Neural progenitor cell (in vitro differentiated cells): ENCODE measurements at places on chromosomes 1 and 21. TPM values are rescaled to one million over a fixed set of nuclear protein-coding genes. Genes with fewer than 3 reads are reported as not detected.

DNA sequence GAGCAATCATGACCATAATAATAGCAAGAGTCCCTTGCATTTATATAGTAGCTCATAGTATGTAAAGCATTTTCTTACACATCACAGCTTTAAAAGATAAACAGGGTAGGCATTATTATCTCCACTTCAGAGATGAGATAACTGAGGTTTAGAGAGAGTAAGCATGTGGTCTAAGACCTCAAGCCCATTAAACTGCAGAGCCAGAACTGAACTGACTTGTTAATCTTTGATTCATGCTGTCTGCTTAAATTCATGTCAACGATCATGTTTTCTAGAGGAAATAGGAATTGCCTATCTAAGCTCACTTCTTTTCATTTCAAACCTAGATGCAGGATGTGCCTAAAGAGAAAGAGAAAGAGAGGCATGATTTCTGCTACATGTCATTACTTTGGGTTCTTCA lies 524.8 kb downstream of the PTPRC start:
- DNase-seq, result no peak

DNA sequence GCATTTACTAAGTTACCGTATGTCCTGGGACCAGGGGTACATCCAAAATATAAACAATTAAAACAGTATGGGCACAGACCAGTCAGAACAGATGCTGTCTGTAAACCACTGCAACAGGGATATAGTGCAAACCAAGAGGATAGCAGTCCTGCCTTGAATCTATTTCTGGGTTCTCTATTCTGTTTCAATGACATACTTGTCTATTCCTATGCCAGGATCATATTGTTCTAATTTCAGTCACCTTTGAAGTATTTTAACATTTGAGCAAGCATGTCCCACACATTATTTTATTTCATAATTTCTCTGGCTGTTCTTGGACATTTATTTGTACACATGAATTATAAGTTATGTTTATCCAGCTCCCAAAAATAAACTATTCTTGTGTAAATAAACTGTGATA lies 28.2 kb upstream of the SYDE2 start:
- no peak for DNase-seq

- DNase-seq, result peak; percentile 91
Observed at GRCh38 chr1:90707363-90707710, 9.8 kb downstream of the BARHL2 start.

Gene SMIM1
- total RNA-seq, result 9.1 TPM in 1 of 2 replicates, not detected in the other

GRCh38 chr1:236659792-236660587 lies 26.3 kb upstream of the ACTN2 start:
- DNase-seq, result no peak

DNA sequence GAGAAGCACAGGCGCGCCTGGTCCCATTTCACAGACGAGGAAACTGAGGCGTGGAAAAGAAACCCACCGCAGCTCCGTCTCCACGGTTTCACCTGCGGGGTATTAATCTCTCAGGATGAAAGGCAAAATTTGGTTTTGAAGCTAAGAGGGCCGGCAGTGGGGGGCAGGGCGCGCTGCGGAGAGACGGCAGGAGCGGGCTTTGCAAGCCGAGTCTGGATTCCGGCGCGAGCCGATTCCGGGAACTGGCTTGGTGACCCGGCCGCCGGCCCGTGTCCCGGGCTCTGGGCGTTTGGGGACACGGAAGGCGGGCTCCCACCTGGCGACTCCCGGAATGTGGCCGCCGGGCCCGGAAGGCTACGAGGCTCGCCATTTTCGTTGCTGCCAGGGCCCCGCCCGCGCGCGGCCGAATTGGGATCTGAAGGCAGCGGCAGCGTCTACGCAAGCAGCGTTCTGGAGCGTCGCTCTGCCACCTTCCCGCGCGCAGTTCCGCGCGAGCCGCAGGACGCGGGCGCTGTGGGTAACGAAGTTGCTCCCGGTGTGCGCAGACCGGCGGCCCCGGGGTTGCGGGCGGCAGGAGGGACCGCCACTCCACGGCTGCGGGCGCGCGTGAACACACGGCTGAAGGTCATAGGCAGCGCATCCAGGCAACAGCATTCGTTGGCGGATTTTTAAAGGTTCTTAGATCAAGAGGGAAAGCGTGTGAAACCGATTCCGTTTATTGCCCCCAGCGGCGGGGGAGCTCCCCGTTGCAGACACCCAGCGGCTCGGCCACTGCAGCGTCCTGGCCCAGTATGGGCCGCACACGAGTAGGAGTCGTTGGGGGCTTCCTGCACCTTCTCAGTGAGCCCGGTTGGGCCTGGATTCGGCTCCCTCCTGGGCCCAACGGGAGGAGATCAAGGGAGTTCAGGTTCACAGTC lies 5.4 kb upstream of the PRDM16 start:
- peak; percentile 66 for DNase-seq

Gene KRTAP11-1
- total RNA-seq, result not detected in 2 replicates

DNA sequence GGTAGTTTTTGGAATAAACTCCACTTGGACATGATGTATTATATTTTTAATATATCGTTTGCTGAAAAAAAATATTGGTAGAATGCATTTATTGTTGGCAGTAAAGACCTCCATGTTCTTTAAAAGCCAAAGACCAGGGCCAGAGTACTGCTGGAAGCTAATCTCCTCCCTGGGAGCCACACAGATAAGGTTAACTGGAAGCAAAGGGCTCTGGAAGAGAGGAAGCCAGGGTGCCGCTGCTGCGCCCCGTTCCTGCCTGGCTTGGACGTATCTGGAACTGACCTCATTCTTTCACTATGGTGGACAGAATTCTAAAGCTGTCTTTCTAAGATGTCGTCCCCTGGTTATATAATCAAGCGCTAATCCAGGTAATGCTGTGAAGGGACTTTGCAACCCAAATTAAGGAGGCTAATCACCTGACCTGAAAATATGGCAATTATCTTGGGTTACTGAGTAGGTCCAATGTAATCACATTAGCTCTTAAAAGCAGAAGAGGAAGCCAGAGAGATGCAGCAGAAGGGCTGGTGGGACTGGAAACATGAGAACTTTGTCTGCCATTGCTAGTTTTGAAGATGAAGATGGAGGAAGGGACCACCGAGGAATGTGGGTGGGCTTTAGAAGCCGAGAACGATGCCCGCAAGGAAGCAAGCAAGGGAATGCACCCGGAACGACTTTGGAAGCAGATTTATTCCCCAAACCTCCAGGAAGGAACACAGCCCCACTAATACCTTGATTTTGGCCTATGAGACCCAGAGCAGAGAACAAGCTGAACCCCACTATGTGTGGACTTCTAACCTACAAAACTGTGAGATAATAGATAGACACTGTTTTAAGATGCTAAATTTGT lies 167.7 kb upstream of the KCNJ15 start:
- no peak for DNase-seq

Gene PAQR6
- 5.0 and 8.5 TPM in 2 replicates for total RNA-seq

Gene OR2T33
- total RNA-seq, result not detected in 2 replicates

DNA sequence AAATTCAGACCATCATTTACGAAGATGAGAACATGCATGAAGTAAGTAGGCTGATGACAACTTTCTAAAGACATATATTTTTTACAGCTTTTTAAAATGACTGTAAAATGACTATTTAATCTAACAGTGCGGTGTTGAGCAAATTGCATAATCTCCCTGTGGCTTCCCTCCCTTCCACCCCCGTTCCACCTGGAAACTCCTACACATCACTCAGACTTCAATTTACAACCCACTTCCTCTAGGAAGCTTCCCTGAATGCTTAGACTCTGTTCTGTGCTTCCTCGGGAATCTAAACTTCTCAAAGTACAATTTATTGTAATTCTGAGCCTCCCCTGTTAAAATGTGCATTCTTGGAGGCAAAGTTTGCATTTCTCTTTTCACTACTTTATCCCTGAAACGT lies 354.9 kb downstream of the DPYD start:
- no peak for DNase-seq

DNA sequence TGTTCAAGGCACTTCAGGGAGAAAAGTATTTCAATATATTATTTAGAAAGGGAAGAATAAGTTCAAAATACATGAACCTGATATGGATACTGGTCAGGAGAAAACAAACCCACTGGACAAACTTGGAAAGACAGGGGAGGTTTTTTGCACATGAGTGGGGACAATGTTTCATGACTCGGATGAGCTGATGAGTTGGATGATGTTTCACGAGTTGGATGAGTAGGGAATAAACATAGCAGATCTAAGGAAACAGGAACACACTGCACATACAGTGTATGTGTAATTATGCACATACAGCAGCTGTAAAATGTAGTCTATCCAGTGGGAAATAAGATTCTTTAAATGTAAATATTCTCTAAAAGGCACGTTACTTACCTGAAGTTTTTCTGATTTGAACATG lies 682.9 kb upstream of the ADAMTS5 start:
- DNase-seq, result no peak

DNA sequence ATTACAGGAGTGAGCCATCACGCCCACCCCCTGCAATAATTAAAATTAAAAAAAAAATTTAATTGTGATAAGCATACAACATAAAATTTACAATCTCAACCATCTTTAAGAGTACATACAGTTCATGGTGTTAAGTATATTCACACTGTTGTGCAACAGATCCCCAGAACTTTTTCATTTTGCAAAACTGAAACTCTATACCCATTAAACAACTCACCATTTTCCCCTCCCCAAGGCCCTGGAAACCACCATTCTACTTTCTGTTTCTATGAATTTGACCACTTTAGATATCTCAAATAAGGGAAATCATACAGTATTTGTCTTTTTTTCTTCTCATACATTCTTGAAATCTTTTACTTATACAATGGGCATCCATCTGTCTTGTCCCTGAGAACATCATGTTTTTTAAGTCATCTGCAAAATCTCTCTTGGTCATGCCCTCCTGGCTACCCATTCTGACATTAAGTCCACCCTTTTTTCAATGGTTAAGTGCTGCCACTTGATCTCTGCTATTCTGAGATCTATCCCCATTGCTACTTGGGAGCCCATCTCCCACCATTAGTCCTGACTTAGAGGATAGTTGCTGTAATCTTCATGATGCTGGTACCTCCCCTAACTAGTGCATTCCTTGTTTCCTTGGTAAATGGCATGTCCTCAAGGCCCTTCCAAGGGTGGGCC lies 39.4 kb upstream of the ZFYVE9 start:
- DNase-seq, result no peak

Gene ATP6V1G3
- not detected in 2 replicates for total RNA-seq

GRCh38 chr1:18644973-18645746 lies 14.5 kb downstream of the PAX7 start:
- peak; percentile 85 for DNase-seq

DNA sequence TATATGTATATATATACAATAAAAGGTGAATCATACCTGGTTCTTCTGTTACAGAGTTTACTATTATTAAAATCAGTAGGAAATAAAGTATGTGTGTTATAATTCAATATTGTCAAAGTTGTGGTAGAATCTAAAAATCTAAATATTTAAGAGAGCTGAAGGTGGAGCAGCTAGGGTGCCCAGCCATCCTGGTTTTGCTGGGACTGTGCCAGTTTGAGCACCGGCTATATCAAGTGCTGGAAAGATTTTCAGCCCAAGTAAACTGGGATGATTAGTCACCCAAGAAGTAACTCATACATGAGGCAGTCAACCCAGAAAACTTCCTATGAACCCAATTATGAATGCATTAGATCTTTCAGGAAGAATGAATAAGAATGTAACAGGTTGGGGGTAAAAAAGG lies 16.9 kb upstream of the KRTAP19-5 start:
- DNase-seq, result no peak

Gene CYYR1
- total RNA-seq, result 24.7 and 25.7 TPM in 2 replicates

DNA sequence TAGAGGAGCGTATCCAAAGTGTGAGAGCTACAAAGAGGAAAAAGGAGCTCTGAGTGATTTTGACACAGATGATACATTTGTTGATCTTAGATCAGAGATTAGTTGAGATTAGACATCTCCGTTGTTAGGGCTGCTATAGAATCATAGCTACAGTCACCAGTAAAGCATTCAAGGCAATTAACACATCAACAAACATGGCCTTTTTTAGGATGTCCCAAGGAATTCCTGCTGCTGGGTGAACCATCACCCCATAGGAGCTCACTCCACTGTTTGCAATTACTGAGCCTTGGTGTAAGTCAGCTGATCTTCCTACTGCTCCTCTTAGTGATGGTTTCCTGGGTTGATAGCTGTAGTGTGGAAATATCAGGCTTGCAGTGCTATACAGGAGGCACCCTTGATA lies 6.7 kb upstream of the RSRP1 start:
- DNase-seq, result no peak

DNA sequence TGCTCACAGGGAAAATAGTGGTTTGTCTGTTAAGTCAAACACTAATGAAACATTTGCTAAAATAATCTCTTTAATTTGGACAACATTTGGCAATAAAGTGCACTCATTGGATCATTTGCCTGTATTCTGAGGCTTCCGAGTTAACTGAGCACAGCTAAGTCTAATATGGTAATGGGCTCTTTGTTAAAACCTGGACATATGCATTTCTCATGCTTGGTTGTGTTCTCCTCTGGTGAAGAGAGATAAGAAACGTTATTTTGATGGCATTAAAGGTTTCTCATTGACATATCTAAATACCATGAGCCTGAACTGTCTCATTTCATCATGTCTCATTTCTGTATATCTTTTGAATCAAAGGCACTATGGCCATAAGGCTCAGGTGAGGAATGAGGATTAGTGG lies 13.4 kb upstream of the NRIP1 start:
- DNase-seq, result no peak

GRCh38 chr1:210233216-210233494 lies 559 bp downstream of the SERTAD4 start:
- peak; percentile 56 for DNase-seq

- no peak for DNase-seq
Observed at GRCh38 chr1:159162516-159163265, 8.7 kb upstream of the CADM3 start.

DNA sequence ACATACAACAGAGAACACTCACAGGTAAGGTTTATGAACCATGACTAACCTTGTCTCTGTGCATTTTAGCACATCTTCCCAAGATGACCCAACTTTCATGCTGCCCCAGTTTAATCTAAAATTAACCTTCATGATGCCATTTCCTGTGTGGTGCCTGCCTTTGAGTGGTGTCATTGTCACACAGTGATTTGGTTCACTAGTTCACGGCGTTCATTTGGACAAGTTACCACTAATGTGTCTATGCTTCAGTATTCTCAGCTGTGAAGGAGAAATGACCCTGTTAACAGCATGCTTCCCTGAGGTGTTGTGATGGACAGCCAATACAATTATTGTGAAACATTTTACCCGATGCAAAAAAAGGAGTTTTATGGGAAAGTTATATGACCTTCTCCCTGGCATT lies 693.1 kb downstream of the RWDD3 start:
- DNase-seq, result no peak

DNA sequence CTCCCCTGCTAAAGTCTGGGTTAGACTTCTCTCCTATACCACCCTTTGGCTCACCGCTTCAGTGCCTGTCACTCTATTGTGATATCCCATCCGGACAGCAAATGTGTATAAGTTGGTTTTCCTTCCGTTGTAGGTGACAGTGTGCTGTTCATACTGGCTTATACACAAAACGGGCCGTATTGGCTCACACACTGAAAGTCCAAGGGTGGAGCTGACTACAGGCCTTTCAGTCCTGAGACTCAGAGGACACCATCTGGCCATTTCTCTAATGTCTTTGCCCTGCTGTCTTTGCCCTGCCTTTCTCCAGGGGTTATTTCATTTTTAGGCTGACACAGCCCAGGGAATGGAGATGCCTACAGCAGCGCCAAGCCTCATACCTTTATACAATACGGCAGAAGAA lies 90.7 kb downstream of the URB2 start:
- DNase-seq, result no peak
